SK-N-SH (cell line): ENCODE measurements at places on chromosomes 3 and 15.

- DNase-seq = no peak
These were observed 825.5 kb downstream of the EPHA3 start for GRCh38 chr3:89932882-89933281.

- no peak for DNase-seq
These were observed 219.7 kb downstream of the PDZRN3 start for GRCh38 chr3:73405000-73405399.

DNA sequence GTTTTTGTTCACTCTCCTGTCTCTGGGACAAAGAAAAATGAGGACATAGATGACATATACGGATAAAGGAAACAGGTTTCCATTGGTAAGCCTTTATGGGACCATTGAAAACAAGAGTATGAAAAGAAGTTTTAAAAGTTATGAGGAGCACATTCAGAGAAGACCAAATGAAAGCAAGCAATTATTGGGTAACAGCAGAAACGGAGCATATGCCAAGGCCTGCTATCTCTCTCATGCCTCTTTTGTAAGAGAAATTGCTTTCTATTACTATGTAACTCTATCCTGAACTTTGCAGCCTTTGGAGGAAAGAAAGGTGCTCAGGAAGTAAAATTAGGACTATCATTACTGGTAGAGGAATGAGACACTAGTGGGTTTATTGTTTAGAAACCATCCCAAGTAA is 14.9 kb upstream of the DPH6 start:
- DNase-seq = no peak

GRCh38 chr15:90190606-90191343 is 10.4 kb upstream of the SEMA4B start:
- no peak for DNase-seq

DNA sequence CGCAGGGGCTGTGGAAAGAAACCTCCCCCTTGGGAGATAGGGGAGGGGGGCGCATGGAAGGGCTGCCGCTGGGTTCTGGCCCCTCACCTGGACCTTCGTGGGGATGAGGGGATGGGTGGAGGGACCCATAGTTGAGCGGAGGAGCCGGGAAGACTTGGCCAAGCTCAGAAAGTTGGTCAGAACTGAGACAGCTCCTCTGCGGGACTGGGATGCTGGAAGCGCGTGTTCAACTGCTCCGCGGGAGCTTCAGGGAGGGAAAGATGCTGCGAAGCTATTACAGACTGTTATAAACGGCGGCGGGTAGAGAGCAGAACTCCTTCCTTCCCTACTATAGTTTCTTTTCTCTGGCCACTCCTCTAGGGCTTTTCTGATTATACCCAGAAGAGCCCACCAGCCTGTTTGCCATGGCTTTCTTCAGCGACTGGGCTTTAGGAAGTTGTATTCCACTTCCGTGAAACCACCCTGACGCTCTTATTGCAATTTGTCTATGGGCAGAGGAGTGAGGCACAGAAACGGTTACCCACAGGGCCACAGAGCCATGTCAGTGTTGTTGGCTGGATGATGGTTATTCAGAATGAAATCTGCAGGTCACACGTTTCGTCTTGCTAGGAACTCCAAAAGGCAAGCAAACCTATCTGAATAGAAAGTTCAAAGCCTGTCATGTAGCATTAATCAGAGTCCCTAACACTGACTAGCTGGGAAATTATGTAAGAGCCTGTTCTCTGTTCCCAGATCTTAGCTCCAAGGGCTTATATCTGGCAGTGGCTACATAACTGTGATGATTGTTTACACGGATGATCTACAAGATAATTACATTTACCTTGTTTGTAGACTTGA is 1.1 kb downstream of the SYNPR start:
- DNase-seq = peak; percentile 41

- DNase-seq = no peak
These were observed 193.8 kb upstream of the RGMA start for GRCh38 chr15:93282808-93283207.

DNA sequence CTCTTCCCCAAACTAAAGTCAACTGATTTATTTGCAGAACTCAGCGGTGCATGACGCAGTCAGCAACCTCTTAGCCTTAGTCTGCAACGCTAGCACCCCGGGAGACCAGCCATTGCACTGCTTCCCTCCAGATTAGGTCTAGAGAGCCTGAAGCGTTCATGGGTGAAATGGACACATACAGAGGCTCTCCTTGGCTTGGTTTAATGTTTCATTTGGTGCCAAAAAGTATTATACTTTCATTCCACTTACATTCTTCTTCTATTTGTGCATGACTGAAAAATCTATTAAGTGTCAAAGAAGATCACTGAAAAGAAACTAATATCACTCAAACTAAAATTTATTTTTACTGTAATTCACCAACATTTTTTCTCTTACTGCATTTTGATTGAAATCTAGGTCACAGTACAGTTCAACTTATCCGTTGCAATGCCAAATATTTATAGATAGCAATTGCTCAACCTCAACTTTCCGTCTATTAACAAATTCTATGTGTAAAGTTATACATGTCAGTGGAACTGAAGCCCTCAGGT is 116.2 kb downstream of the ROBO1 start:
- DNase-seq = no peak

- DNase-seq = peak; percentile 5
These were observed 135.8 kb downstream of the LRRK1 start for GRCh38 chr15:101054991-101055390.

- DNase-seq = no peak
These were observed 140.0 kb downstream of the PDZRN3 start for GRCh38 chr3:73484656-73485248.

DNA sequence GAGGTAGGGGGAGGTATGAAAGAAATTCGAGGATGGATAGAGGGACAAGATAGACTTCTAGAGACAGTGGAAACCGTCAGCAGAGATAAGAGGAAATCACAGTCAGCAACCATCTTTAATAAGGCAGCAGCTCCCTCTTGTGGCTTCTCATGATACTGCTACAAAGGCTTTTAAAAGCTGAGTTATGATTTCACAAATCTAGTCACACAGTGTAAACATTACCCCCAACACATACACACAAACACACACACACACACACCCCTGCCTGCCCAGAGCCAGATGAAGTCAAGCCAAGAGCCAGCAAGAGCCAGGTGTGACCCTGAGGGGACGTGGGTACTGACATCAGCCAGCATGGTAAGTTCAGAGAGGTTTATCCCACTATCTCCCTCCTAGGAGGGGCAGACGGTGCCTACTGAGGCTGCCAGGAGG is 18.9 kb upstream of the TGM5 start:
- DNase-seq = peak; percentile 80

DNA sequence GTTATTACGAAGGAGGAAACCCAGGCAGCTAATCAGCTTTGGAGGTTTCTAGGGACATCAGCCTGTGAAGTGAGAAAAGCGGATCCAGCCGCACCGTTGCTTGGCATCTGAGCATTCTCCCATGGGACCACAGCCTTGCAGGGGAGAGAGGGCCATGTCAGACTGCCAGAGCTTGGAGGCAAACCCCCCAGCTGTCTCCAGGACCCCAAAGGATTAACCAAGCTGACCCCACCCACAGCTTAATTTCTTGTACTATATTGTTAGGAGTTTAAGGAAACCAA is 5.1 kb downstream of the IGDCC3 start:
- no peak for DNase-seq

DNA sequence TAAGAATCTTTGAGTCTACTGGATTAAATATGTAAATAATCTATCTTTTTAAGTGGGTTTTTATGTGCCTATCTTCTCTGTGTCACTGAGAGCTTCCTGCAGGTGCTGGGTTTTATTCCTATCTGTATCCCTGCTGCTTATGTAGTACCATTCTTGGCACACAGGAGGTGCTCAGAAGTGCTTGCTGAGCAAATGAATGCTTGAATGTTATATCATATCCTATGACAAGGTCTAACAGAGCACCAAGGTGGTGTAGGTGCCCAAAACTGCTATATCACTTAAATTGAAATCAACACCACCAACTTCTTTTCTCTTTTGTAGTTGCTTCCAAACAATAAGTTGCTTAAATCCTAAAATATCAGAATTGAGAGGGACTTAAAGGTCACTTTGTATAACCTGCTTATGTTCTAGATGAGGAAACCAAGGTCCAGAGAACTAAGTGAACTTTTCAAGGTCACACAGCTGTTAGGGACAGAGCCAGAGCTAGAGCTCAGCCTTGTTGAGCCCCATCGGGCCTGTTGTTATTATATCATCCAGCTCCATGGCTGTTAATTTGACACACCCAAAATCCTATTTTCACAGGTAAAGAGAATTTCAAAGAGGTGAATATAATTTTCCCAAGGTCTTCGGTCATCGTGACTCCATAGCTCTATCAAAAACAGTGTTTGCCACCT is 46.0 kb downstream of the CCNL1 start:
- no peak for DNase-seq

DNA sequence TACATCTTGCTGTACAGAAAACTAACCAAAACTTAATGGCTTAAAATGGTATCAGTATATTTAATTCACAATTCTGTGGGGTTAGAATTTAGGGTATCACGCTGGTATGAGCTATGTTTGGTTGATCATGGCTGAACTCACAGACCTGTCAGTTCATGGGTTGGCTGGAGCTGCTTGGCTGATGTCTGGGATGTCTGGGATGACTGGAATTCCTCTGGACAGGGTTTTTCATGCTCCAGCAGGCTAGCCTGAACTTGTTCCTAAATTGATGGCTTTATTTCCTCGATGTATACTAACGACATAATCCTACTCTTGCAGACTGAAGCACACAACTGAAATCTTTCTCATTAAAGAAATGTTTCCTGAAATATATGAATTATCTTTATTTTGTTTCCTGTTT is 338.9 kb upstream of the GBE1 start:
- DNase-seq = no peak

- no peak for DNase-seq
These were observed 1134.9 kb downstream of the ROBO2 start for GRCh38 chr3:78174821-78175220.
